ENCODE measurements at places on chromosomes 3 and 15. TPM values are rescaled to one million over a fixed set of nuclear protein-coding genes. Genes with fewer than 3 reads are reported as not detected.
A peak's percentile ranks its signal among the peaks of the same experiment; 100 is the strongest.

GRCh38 chr3:192422997-192423342 lies 304.4 kb downstream of the FGF12 start:
- no peak for DNase-seq
- no peaks in the 10 kb centered on the region for H3K27me3 ChIP-seq
- no peak overlapping the region for H3K4me3 ChIP-seq

DNA sequence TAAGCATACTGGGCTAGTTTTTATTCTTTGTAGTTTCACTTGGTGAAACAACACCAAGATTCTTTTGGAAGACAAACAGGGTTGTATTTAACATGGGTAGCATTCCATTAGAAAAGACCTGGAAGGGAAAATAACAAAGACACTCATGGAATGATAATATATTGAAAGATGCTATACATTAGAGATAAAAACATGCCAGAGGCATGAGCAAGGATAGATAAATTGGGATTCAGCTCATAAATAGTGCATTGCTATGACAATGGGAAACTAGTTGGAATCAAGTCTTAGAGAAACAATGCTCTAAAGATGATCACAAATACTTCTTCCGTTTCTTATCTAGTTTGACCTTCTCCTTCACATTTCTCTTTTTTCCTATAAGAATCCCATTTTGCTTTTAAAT lies 677.4 kb downstream of the ZNF385D start:
- H3K27ac ChIP-seq, result no peak overlapping the region
- H3K27me3 ChIP-seq, result no peaks in the 10 kb centered on the region
- DNase-seq, result no peak
- H3K36me3 ChIP-seq, result no peaks in the 10 kb centered on the region
- H3K4me1 ChIP-seq, result no peaks in the 10 kb centered on the region
- H3K4me3 ChIP-seq, result no peak overlapping the region

DNA sequence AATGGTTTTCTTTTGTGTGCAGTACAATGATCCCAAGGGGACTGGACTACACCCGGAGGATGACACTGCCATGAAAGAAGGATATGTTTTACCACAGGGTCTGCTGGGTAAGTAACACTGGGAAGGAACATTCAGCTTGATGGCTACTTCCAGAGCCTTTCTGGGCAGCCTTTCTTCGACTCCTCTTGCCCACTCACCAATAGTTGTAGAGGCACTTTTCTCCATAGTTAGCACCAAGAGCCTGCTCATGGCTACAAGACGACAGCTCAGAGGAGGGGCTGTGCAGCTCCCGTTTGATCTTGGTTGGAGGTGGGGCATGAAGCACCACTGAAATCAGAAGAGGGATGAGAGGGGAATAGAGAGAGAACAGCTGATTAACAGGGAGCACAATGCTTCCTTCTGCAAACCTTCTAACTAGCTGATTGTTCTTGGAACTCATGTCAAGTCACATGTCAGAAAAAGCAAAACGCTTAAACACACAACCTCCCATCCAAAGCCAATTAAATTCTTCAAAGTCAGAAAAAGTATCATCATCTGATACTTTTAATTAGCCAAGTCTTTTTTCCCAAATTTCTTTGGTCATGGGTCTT lies 27.9 kb downstream of the ETV5 start:
- no peak for DNase-seq
- H3K4me3 ChIP-seq, result no peak overlapping the region
- no peaks in the 10 kb centered on the region for H3K36me3 ChIP-seq
- H3K4me1 ChIP-seq, result no peaks in the 10 kb centered on the region
- no peaks in the 10 kb centered on the region for H3K27me3 ChIP-seq
- H3K27ac ChIP-seq, result no peak overlapping the region

CTXN2 gene
- not detected for total RNA-seq

ANKRD63 gene
- not detected for total RNA-seq

- H3K4me3 ChIP-seq, result peak overlapping the region; percentile 60
- H3K27me3 ChIP-seq, result no peaks in the 10 kb centered on the region
- H3K27ac ChIP-seq, result peak overlapping the region; percentile 92
These were observed 117.3 kb upstream of the PLXND1 start for GRCh38 chr3:129723558-129724324.

GRCh38 chr3:128278761-128279600 lies 125.7 kb downstream of the EEFSEC start:
- H3K4me3 ChIP-seq, result no peak overlapping the region
- H3K36me3 ChIP-seq, result no peaks in the 10 kb centered on the region
- no peak for DNase-seq
- H3K27me3 ChIP-seq, result no peaks in the 10 kb centered on the region
- H3K27ac ChIP-seq, result no peak overlapping the region

DNA sequence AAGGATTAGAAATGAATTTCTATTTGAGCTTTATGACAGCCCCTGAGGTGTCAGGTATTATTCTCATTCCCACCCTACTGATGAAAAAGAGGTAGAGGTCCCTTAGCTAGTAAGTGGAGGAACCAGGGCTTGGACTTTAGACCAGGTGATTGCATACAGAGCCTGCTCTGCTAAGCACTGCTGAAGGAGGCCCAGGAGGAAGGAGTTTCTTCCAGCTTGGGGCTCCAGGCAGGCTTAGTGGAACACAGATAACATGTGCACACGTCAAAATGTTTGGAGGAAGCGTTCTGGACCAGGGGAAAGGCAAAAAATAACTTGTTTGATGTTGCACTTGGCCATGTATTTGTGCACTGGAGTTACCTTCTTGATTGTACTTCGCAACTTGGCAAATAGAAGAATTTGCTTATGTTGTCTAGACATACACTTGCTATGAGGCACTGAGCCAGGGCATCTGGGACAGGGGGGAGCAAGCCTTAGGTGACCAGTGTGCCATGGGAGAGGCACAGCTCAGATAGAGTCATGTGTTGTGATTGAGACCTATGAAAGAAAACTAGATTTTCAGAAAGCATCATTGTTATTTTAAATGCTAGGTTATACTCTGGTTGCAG lies 22.4 kb downstream of the IFT122 start:
- H3K27ac ChIP-seq, result no peak overlapping the region
- H3K36me3 ChIP-seq, result no peaks in the 10 kb centered on the region
- H3K27me3 ChIP-seq, result no peaks in the 10 kb centered on the region
- DNase-seq, result no peak
- no peaks in the 10 kb centered on the region for H3K4me1 ChIP-seq
- H3K4me3 ChIP-seq, result no peak overlapping the region

Measured in gastrocnemius medialis (tissue), 4 donors.